Activated CD4-positive, alpha-beta T cell treated with anti-CD3 and anti-CD28 coated beads, Interleukin-2, amount 10 ng/mL, durations not matched to agents 7 days and 5 days (primary cell): ENCODE measurements at places on chromosomes 12 and 14. TPM values are rescaled to one million over a fixed set of nuclear protein-coding genes. Genes with fewer than 3 reads are reported as not detected.

- H3K27me3 ChIP-seq, result no peaks in the 10 kb centered on the region
- no peak for DNase-seq
- H3K4me1 ChIP-seq, result no peaks in the 10 kb centered on the region
- no peaks in the 10 kb centered on the region for H3K36me3 ChIP-seq
Observed at GRCh38 chr14:40758076-40758475, 848.6 kb upstream of the LRFN5 start.

GRCh38 chr12:76586764-76587395 lies 27.3 kb upstream of the OSBPL8 start:
- H3K36me3 ChIP-seq, result no peaks in the 10 kb centered on the region
- H3K27me3 ChIP-seq, result no peaks in the 10 kb centered on the region
- peaks cover 13% of the 10 kb centered on the region for H3K4me1 ChIP-seq
- peak; percentile 67 for DNase-seq

DNA sequence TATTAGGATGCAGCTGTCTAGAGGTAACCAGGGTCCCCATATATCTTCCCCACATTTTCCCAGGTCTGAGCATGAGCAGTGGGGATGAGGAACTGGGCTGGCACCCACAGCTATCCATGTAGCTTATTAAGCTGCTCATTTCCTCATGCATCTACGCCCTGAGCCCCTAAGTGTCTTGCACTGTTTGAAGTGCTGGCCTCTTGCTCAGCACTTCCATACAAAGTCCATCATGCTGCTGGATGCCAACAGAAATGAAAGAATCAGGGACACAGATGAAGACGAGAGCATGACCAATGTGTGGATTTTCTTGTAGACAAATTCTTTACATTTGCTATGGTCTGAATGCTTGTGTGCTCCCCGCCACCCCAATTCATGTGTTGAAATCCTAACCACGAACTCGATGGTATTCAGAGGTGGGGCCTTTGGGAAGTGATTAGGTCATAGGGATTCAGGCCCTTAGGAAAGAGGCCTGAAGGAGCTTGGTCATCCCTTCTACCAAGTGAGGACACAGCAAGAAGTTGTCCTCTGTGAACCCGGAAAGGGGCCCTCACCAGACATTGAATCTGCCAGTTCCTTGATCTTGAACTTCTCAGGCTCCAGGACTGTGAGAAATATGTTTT lies 54.5 kb downstream of the C12orf75 start:
- H3K27me3 ChIP-seq, result no peaks in the 10 kb centered on the region
- no peak overlapping the region for H3K4me3 ChIP-seq
- H3K4me1 ChIP-seq, result no peaks in the 10 kb centered on the region
- H3K27ac ChIP-seq, result no peak overlapping the region
- DNase-seq, result no peak

GRCh38 chr12:122385171-122386016 lies 37.1 kb downstream of the CLIP1 start:
- no peak for DNase-seq
- peaks cover 11% of the 10 kb centered on the region for H3K4me1 ChIP-seq
- no peak overlapping the region for H3K4me3 ChIP-seq
- no peaks in the 10 kb centered on the region for H3K27me3 ChIP-seq

DNA sequence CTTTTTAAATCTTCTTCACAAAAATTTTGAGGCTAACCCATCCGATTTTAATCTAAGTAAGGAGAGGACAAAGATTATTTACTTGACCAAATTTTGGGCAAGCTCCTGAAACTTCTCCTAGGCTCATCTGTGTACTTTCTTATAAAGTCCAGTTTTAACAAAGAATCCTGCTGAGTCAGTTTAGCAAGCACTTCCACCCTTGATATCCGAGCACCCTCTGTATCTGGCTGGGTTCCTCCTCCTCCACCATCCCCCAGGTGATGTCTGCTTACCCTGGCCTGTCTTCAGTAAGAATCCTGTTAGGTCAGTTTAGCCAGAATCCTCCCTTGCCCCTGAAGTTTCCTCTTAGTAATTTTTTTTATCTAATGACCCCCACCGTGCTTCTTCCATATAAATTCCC lies 140.5 kb downstream of the PHLDA1 start:
- no peaks in the 10 kb centered on the region for H3K4me1 ChIP-seq
- no peak overlapping the region for H3K4me3 ChIP-seq
- no peak for DNase-seq
- H3K27me3 ChIP-seq, result peaks cover 19% of the 10 kb centered on the region
- H3K36me3 ChIP-seq, result no peaks in the 10 kb centered on the region
- H3K27ac ChIP-seq, result no peak overlapping the region

GRCh38 chr14:83483063-83483462 lies 1949.4 kb upstream of the SEL1L start:
- no peaks in the 10 kb centered on the region for H3K4me1 ChIP-seq
- DNase-seq, result no peak
- H3K4me3 ChIP-seq, result no peak overlapping the region
- H3K27ac ChIP-seq, result no peak overlapping the region
- H3K27me3 ChIP-seq, result no peaks in the 10 kb centered on the region

DNA sequence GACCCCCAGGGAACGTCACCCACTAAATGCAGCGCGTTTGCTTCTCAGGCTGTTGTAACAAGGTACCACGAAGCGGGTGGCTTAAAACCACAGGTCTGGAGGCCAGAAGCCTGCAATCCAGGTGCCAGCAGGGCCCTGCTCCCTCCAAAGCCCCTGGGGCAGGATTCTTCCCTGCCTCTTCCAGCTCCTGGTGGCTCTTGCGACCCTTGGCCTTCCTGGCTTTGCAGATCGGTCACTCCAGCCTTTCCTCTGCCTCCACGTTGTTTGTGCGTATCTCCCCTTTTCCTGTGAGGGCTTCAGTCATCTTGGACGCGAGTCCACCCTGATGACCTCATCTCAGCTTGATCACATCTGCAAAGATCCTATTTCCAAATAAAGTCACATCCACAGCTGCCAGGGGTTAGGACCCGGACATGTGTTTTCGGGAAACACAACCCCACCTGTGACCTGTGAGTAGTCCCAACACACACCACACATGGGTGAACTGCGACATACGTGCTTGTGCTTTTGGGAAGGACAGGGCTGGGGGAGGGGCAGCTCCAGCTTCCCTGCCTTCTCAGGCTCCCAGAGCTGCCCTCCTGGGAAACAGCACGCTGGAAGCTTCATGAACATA lies 114.5 kb upstream of the NCOR2 start:
- no peaks in the 10 kb centered on the region for H3K27me3 ChIP-seq
- no peak overlapping the region for H3K4me3 ChIP-seq
- DNase-seq, result no peak
- H3K4me1 ChIP-seq, result peaks cover 17% of the 10 kb centered on the region
- no peak overlapping the region for H3K27ac ChIP-seq
- no peaks in the 10 kb centered on the region for H3K36me3 ChIP-seq

GRCh38 chr14:77355811-77356210 lies 21.1 kb downstream of the TMED8 start:
- no peak overlapping the region for H3K4me3 ChIP-seq
- no peak overlapping the region for H3K27ac ChIP-seq
- no peaks in the 10 kb centered on the region for H3K27me3 ChIP-seq
- no peaks in the 10 kb centered on the region for H3K36me3 ChIP-seq
- H3K4me1 ChIP-seq, result peaks cover 7% of the 10 kb centered on the region

DNA sequence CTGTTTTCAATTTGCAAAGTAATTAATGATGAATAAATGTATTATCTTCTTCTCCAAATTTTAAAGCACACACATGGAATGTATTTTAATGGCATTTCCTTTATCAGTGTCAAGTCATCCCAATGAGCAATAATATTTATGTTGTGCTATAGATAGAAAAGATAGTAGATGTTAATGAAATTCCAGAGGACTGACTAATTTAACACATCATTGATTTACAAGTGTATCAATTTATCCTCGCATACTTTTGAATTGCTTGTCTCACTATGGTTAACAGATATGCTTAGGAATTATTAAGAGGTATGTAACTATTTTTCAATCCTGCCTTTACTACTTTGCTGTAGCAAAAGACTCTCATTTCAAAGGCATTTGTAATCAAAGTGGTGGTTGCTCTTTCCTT lies 842.9 kb downstream of the SLC6A15 start:
- no peaks in the 10 kb centered on the region for H3K36me3 ChIP-seq
- no peak overlapping the region for H3K4me3 ChIP-seq
- H3K27me3 ChIP-seq, result no peaks in the 10 kb centered on the region
- DNase-seq, result no peak
- no peaks in the 10 kb centered on the region for H3K4me1 ChIP-seq

DNA sequence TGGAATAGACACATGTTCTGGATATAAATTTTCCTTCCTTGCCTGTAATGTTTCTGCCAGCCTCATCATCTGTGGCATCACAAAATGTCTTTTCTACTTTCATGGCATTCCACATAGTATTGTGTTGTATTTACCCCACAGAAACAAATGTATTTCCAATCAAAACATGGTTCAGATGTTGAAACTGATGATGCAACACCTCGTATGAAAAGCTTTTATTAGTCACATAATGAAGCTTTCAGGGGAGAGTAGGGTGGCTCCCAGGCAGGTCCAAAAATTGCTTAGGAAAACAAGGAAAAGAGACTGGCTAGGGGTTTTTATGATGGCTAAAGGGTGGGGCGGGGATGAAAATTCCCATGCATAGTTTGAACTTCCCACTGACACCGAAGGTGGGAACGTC lies 29.1 kb upstream of the ZNF641 start:
- H3K4me3 ChIP-seq, result no peak overlapping the region
- H3K27me3 ChIP-seq, result peaks cover 16% of the 10 kb centered on the region
- H3K4me1 ChIP-seq, result no peaks in the 10 kb centered on the region
- no peak for DNase-seq
- no peaks in the 10 kb centered on the region for H3K36me3 ChIP-seq

DNA sequence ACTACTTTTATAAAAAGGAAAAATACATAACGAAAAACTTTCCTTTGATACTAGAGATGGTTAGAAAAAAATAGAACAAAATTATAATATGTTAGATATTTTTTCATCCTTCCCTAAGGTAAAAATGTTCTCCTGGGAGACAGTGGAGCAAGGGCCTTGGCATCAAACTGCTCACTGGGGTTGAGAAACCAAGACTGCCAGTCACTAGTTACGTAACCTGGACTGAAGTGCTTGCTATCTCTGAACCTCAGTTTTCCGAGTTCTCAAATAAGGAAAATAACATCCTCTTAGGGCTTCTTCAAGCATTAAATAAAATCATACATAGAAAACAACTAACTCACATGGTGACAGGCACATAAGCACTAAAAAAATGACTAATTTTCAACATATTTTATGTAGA lies 48.2 kb upstream of the FRMD6 start:
- no peak overlapping the region for H3K4me3 ChIP-seq
- peaks cover 1% of the 10 kb centered on the region for H3K4me1 ChIP-seq
- H3K27me3 ChIP-seq, result peaks cover 25% of the 10 kb centered on the region
- no peaks in the 10 kb centered on the region for H3K36me3 ChIP-seq
- no peak overlapping the region for H3K27ac ChIP-seq

DNA sequence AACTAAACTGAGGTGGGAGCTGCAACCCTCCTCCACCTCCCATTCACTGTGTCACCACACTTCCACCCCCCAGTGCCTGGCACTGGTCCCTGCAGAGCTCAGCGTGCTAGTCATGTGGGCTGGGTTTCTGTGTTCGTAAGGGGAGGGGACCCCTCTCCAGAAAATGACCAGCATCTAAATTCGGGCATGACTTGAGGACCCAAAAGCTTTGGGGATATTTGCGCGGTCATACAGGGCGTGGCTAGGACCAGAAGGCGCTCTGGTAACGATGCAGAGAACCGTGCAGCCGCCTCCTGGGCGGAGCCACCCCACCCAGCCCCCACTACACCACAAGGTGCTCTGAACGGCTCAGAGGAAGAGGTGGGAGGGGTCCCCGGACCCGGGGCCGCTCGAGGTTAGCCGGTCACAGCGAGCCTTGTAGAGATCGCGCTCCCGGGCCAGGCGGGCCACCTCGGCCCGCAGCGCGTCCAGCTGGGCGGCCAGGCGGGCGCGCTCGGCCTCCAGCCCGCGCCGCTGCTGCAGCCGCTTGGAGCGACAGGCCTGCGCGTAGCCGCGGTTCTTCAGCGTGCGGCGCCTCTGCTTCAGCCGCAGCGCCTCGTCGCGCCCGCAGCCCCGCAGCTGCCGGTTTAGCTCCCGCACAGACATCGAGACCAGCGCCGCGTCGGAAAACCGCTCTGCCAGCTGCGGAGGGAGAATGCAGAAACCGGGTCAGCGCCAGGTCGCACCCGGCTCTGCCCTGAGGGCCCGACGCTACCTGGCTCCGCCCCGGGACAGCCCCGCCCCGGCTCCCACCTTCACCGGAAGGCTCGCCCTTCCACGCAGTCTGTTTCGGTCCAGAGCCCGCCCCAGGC lies 9.8 kb downstream of the CPNE6 start:
- H3K27ac ChIP-seq, result peak overlapping the region; percentile 90
- H3K4me1 ChIP-seq, result peaks cover 31% of the 10 kb centered on the region
- peak overlapping the region; percentile 79 for H3K4me3 ChIP-seq
- peak; percentile 79 for DNase-seq
- no peaks in the 10 kb centered on the region for H3K36me3 ChIP-seq
- H3K27me3 ChIP-seq, result peaks cover 3% of the 10 kb centered on the region

DNA sequence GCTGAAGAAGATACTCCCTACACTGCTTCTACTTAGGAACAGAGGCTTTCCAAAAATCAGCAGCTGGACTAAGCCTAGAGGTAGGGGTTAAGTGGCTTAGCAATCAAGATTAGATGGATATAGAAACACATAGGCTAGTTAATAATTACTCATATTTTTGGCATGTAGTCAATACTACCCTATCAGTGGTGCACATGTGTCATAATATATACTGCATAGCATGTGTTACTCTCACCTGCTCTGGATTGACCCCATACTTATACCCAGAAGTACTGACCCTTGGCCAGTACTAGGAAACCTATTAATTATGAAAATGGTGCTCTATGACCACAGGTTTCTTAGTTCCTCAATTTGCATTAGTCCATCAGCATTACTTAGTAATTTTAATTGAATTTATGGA lies 528.4 kb upstream of the LMO3 start:
- no peaks in the 10 kb centered on the region for H3K36me3 ChIP-seq
- no peak for DNase-seq
- no peaks in the 10 kb centered on the region for H3K27me3 ChIP-seq
- H3K4me1 ChIP-seq, result no peaks in the 10 kb centered on the region

GRCh38 chr12:88329833-88330232 lies 187.7 kb downstream of the TMTC3 start:
- no peaks in the 10 kb centered on the region for H3K36me3 ChIP-seq
- H3K4me1 ChIP-seq, result no peaks in the 10 kb centered on the region
- no peak overlapping the region for H3K4me3 ChIP-seq
- no peak for DNase-seq

The SSTR1 gene
- not detected for total RNA-seq

The RGS6 gene
- total RNA-seq, result 1.4 TPM

The HOXC4 gene
- not detected for total RNA-seq

The CSRP2 gene
- not detected for total RNA-seq

The LAG3 gene
- total RNA-seq, result 12.0 TPM

The DMAC2L gene
- 15.7 TPM for total RNA-seq

The KRT2 gene
- 0.10 TPM for total RNA-seq

The PAPLN gene
- 0.46 TPM for total RNA-seq

The APOF gene
- not detected for total RNA-seq
